ENCODE measurements at places on chromosomes 3 and 15.

- DNase-seq = no peak
These were observed 128.0 kb downstream of the BBX start for GRCh38 chr3:107650788-107651187.

GRCh38 chr3:64650096-64650622 lies 37.6 kb downstream of the ADAMTS9 start:
- DNase-seq = no peak

GRCh38 chr3:183272791-183273190 lies 19.7 kb downstream of the B3GNT5 start:
- no peak for DNase-seq

DNA sequence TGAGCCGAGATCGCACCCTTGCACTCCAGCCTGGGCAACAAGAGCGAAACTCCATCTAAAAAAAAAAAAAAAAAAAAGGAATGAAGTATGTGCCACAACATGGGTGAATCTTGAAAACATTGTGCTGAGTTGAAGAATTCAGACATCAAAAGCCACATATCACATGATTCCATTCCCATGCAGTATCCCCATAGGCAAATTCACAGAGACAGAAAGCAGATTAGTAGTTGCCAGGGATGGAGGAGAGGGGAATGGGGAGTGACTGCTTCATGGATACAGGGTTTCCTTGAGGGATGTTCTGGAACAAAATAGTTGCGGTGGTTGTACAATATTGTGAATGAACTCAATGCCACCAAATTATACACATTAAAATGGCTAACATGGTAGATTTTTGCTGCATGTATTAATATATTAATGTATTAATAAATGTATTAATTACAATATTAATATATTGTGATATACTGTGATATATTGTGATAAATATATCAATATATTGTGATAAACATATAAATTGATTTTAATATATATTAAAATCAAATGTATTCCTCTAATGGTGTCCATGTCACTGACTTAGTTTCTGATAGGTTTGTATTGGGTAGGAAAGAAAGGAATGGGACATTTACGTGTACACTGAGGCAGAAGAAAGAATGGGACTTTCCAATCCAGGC lies 34.9 kb downstream of the SMAD3 start:
- DNase-seq = no peak

GRCh38 chr15:78343276-78344060 lies 3.3 kb downstream of the CRABP1 start:
- DNase-seq = no peak

- DNase-seq = no peak
These were observed 164.5 kb upstream of the PPP2R3A start for GRCh38 chr3:135801018-135801417.

DNA sequence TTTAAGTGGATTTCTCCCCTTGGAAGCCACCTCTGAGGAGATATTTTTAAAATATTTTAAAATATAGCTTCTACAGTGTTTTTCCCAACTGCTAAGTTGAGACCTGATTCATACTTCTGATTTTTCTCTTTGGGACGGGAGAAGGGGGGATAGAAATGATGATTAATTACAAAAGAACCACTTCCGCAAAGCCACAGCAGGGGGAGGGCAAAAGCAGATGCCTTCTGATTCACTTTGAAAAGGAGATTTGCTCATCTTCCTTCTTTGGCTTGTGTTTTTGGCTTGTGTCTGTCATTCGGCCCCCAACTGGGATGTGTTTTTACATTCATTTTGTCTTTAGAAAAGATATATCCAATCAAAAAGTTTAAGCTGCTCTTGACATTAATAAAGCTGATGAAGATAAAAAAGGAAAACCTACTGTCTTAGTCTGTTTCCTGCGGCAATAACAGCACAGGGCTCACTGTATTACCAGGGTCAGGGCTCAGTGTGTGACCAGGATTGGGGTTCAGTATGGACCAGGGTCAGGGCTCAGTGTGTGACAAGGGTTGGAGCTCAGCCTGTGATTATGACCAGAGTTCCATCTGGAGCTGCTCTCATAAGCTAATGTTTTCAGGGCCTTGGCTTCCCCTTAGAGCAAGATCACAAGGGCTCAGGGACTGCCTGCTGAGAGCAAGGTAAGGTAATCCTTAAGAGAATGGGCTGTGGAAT lies 223.2 kb downstream of the MTHFS start:
- no peak for DNase-seq

DNA sequence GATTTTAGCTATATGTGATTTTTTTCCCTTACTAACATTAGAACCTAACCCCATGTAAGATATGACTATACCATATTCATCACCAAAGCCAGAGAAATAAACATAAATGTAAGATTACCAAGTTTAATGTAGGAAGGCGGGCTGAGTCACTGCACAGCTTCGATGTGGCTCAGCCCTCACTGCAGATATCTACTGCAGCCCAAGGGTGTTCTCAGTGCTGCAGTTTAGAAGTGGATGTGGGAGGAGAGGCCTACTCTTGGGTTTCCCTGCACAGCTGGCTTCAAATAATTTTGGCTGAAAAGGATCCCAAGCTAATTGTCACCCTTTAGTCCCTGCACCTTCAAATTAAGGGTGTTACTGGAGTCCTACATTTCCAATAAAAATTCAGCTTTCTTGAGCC lies 9.3 kb downstream of the ARPP19 start:
- no peak for DNase-seq

GRCh38 chr15:27744641-27745040 lies 354.5 kb downstream of the OCA2 start:
- no peak for DNase-seq

GRCh38 chr3:9581742-9582141 lies 28.1 kb upstream of the LHFPL4 start:
- DNase-seq = no peak

DNA sequence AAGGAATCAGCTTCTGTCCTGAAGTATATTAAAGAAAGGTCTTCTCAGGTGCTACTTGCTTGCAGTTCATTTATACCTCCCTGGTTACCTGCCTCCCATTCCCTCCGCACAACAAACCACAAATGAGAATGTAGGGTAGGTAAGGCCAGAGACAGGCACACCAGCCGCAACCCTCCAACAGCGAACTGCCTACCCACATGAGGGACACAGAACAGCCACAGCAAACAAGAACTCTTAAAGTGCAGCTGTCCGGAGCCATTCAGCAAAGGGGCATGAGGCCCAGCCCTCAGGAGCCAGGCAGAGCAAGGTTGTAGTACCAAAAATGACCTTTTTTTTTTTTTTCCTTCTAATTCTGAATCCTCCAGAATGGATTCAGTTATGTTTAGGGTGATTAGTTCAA lies 52.4 kb downstream of the SPSB4 start:
- DNase-seq = no peak

- no peak for DNase-seq
These were observed 862.5 kb downstream of the CADM2 start for GRCh38 chr3:85821130-85821756.

DNA sequence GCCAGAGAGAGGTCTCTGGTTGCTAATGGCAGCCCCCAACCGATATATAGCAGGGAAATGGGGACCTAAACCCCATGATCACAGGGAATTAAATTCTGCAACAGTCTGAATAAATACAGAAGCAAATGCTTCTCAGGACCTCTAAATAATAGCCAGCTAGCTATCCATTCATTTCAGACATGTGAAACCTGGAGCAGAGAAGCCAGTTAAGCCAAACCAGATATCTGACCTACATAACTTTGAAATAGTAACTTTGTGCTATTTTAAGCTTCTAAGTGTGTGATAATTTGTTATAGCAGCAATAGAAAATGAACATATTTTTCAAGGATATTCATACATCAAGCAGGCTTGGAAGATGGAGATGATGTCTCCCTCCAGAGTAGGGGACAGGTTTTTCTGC lies 1062.9 kb upstream of the CADM2 start:
- DNase-seq = no peak

DNA sequence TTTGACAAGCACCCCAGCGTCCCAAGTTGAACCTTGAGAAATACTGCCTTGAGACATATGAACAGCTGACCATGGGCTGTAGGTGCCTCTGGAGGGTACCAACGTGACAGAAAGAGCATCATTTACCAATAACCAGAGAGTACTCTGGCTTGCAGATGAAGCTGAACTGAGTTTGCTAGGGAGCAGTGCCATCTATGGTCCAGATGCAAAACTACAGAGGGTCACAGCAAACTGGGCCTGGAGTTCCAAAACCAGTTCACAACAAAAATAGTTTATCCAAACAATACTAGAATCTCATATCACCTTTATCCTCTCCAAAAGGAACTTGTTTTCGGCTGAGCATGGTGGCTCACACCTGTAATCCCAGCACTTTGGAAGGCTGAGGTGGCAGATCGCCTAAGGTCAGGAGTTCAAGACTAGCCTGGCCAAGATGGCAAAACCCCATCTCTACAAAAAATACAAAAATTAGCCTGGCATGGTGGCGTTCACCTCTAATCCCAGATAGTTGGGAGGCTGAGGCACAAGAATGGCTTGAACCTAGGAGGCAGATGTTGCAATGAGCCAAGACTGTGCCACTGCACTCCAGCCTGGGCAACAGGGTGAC lies 69.3 kb downstream of the CHAC1 start:
- DNase-seq = peak; percentile 5

- no peak for DNase-seq
These were observed 126.7 kb downstream of the MYLK start for GRCh38 chr3:123757281-123757940.

All from stimulated activated CD8-positive, alpha-beta memory T cell treated with anti-CD3 and anti-CD28 coated beads, Interleukin-7, amount 100 ng/mL, for 1 hour (primary cell).